ENCODE measurements at places on chromosomes 13 and 19.

GRCh38 chr19:16416991-16417390 lies 54.8 kb downstream of the EPS15L1 start:
- DNase-seq: no peak

- no peak for DNase-seq
Measured at GRCh38 chr13:40472427-40473220, 193.8 kb downstream of the FOXO1 start.

DNA sequence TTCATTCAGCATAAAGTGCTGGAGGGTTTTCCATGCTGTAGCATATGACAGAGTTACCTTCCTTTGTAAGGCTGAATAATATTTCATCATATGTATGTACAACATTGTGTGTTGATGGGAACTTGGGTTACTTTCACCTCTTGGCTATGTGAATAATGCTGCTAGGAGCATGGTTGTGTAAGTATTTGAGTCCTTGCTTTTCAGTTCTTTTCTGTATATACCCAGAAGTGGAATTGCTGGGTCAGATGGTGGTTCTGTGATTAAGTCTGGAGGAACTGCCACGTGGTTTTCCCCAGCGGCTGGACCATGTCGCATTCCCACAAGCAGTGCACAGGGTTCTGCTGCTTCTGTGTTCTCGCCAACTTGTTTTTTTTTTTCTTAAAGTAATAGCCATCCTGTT lies 101.2 kb upstream of the TEX29 start:
- DNase-seq: no peak

- DNase-seq: no peak
Measured at GRCh38 chr19:19628501-19629134, 598 bp upstream of the LPAR2 start.

GRCh38 chr13:100394005-100394695 lies 194.4 kb downstream of the GGACT start:
- no peak for DNase-seq

- no peak for DNase-seq
Measured at GRCh38 chr19:17795495-17795856, 538 bp downstream of the B3GNT3 start.

GRCh38 chr13:107209824-107210722 lies 642.1 kb upstream of the ARGLU1 start:
- no peak for DNase-seq

GRCh38 chr13:113076681-113077401 lies 28.8 kb upstream of the F7 start:
- no peak for DNase-seq

DNA sequence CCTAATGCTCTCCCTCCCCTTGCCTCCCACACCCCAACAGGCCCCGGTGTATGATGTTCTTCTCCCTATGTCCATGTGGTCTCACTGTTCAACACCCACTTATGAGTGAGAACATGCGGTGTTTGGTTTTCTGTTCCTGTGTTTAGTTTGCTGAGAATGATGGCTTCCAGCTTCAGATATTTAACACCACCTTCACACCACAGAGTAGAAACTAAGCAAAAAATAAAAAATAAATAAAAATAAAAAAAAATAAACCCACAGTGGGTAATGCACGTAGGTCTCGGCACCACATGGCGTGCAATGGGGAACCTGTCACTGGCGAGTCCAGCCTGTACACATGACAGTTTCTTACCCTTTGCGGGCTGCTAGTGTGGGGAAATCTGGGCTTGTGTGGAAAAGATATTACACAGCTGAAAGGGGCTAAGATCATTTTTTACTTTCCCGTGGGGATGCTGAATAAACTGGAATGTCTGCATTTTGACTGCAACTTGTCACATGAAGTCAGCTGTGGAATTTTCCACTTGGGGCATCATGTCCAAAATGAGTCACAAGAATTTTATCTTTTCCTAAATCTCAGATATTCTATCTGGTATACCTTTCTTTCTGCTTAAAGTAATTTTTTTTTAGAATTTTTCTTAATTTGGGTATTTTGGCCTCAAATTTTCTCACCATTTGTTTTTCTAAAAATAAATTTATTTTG lies 170.5 kb downstream of the IRS2 start:
- no peak for DNase-seq

- no peak for DNase-seq
Measured at GRCh38 chr13:73025217-73026012, 33.4 kb upstream of the KLF5 start.

DNA sequence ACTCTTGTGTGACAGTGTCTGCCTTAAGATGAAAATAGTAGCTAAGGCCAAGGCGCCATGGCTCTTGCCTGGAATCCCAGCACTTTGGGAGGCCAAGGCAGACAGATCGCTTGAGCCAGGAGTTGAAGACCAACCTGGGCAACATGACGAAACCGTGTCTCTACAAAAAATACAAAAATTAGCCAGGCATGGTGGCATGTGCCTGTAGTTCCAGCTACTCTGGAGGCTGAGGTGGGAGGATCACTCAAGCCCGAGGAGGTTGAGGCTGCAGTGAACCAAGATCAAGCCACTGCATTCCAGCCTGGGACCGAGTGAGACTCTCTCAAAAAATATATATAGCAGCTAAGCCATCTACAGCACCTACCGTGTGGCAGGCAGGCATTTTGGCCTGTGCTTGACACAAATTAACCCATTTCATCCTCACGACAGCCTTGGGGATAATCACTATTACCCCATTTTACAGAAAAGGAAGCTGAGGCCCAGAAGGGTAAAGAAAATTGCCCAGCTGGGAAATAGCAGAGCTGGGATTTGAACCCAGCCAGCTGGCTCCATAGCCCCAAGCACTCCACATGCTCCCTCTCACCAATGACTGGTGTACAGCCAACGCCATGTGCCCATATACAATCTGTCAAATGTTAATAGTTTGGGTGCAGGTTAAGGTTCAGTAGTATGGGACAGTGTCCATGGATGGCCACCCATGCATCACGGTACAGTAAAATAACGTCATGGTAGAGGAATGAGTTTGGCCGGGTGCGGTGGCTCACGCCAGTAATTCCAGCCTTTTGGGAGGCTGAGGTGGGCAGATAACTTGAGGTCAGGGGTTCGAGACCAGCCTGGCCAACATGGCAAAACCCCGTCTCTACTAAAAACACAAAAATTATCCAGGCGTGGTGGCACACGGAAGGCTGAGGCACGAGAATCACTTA lies 3.1 kb downstream of the SLC1A5 start:
- no peak for DNase-seq

DNA sequence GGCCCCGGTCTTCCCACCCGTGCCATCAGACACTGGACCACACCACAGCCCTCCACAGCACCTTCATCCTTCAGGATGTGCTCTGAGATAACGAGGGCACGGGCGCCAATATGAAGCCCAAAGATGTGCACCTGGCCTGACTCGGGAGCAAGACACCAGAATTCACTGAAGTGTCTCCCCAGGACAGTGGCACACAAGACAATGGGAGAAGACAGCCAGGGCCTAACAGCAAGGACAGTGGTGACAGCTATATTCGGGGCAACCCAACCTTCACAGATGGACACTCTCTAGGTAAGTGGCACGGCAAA lies 7.2 kb downstream of the DDX39A start:
- no peak for DNase-seq

DNA sequence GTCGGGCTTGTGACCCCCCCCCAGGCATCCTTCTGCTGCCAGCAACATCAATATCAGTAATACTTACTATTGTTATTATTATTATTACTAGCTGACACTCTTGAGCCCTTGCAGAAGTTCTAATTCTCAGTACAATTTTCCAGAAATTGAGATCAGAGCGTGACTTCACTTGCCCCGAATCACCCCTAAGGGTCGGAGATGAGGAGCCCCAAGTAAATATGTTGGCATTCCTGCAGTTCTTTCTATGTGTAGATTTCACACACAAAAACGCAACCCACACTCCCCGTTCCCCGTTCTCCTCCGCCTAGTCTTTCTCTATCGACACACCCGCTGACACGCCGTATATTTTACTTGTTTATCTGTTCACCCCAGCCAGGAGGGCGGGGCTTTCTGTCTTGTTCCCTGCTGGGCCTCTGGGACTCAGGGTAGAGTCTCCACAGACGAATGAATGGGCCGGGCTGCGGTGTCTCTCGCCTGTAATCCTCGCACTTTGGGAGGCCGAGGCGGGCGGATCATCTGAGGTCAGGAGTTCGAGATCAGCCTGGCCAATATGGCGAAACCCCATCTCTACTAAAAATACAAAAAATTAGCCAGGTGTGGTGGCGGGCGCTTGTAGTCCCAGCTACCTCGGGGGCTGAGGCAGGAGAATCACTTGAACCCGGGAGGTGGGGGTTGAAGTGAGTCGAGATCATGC lies 14.7 kb downstream of the TLE5 start:
- DNase-seq: peak; percentile 82

DNA sequence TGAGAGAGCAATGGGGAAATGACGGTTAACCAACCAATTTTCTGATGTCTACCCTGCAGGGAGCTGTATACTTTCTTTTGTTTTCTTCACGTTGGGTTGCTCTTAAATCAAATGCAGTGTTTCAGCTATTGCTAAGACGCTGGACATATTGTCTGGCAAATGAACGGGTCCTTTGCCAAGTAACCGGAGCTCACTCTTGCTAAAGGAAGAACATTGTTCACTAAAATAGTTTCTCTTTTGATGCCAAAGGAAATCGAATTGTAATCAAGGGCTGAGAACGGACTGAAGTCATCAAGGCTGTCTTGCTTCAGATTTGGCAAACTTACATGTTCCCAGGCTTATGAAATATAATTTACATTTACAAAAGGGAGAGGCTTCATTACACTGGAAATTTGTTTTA lies 142.3 kb upstream of the ARGLU1 start:
- no peak for DNase-seq

- no peak for DNase-seq
Measured at GRCh38 chr19:1657746-1658145, 5.3 kb upstream of the TCF3 start.

- DNase-seq: no peak
Measured at GRCh38 chr19:32269831-32270230, 75.6 kb upstream of the ZNF507 start.

Measured in femur (tissue), 1 donor.